ENCODE measurements at places on chromosomes 7 and 10.

DNA sequence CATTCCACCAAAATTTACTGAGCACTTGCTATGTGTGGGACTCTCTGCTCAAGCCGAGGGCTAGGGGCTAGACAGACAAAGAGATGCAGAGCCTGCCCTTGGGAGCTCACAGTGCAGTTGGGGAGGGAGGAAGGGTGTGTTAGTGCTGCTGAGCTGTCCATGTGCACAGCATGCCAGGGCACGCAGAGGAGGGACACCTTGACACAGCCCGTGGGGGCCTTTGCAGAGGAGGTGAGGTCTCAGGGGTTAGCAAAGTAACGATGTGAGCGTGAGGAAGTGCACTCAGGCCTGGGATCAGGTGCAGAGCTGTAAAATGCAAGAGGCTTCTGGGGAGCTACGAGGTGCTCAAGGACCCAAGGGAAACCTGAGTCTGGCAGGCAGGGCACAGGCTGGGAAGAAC, 16.3 kb downstream of the PRKCQ start:
- DNase-seq: no peak

DNA sequence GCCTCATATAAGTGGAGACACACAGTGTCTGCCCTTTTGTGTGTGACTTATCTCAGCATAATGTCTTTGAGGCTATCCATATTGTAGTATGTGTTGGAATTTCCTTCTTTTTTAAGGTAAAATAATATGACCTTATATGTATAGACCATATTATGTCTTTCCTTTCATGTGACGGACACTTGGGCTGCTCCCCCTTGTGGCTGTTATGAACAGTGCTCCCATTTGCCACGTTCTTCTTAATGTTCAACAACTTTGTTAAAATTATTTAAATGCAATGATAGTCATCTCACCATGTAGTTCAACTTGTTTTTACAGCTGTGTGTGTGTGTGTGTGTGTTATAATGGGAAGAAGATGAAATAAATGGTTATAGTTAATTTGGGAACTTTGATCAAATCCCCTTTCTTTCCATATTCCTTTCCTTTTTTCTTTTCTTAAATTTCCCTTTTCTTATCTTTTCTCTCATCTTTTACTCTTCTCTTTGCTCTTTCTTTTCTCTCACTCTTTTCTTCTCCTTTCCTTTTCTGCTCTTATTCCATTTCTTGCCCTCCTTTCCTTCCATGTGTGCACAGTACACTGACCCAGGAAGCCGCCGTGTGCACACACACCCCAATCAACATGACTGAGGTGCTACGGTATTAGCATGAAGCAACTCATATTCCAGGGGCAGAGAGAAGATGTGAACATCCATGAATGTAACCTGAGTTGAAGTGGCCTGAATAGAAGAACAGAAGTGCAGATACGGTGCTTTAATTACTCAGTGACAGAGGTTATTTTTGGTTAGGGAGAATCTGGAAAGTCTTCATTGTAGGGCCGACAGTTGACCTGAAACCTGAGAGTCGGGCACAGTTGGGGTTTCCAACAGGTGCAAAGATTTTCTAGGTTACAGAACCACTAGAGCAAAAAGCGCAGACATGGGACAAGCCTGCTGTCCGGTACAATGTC, 596.6 kb downstream of the SDK1 start:
- DNase-seq: peak; percentile 35

- no peak for DNase-seq
Measured at GRCh38 chr7:65477326-65477725, 103.7 kb downstream of the ZNF92 start.

- DNase-seq: no peak
Measured at GRCh38 chr10:131022369-131022768, 289.2 kb downstream of the TCERG1L start.

DNA sequence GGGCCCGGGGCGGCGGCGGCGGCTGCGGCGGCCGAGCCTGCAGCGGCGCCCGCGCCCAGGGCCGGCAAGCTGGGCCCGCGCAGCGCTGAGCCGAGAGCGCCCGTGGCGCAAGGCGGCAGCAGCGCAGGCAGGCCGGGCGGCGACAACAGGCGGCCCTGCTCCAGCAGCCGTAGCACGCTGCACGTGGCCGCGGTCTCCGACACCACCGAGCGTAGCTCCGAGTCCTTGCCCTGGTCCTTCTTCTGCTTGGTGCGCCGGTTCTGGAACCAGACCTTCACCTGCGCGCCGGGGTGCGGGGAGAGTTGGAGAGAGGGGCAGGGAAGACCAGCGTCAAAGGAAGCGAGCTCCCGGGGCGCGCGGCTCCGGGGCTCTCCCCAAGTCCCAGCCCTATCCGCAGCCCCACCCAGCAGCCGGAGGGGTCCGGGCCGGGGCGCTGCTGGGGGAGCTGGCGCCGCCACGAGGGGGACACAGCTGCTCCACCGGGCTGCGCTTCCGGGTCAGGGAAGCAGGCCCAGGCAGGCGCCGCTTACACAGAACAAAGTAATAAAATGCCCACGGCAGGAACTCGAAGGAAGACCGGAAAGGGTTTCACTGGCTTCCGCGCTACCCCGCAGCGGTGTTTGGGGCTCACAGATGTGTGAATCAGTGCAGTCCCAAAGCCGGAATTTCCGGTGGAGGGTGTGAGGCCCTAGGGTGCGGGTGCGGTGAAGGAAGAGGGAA, 3.6 kb downstream of the VAX1 start:
- no peak for DNase-seq

- no peak for DNase-seq
Measured at GRCh38 chr7:95531605-95532219, 46.0 kb downstream of the ASB4 start.

- DNase-seq: no peak
Measured at GRCh38 chr10:6763423-6763822, 183.3 kb upstream of the PRKCQ start.

DNA sequence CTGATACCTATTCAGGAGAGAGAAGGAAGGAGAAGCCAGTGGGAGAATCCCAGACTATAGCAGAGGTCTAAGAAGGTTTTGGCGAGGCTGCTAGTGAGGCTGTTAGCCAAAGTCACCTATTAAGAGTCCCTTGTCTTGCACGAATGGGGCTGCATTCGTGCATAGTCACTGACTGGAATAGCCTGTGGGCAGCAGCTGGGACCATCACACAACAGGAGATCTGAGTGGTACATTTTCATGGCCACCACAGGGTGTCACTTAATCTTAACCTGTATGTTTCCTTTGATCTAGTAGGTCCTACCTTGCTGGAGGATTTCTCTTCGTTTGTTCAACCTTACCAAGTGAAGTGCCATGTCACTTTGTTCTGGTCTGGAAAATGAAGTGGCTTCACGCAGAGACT, 319.9 kb downstream of the BMPER start:
- DNase-seq: no peak

DNA sequence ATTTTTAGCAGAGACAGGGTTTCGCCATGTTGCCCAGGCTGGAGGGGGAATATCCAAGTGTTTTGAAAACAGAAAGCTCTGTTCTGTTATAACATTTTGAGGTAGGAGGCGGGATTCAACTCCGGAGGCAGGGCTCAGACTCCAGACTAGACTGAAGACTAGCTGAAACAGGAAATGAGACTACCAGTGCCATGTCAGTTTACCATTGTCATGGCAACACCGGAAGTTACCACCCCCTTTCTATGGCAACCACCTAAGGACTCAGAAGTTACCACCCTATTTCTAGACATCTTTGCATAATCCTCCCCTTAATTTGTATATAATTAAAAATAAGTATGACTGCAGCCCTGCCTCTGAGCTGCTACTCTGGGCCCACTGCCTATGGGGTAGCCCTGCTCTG, 1069.1 kb upstream of the AUTS2 start:
- no peak for DNase-seq

- no peak for DNase-seq
Measured at GRCh38 chr10:30207485-30208052, 141.5 kb downstream of the MTPAP start.

GRCh38 chr7:30173058-30173897, 38.5 kb downstream of the MTURN start:
- DNase-seq: no peak

DNA sequence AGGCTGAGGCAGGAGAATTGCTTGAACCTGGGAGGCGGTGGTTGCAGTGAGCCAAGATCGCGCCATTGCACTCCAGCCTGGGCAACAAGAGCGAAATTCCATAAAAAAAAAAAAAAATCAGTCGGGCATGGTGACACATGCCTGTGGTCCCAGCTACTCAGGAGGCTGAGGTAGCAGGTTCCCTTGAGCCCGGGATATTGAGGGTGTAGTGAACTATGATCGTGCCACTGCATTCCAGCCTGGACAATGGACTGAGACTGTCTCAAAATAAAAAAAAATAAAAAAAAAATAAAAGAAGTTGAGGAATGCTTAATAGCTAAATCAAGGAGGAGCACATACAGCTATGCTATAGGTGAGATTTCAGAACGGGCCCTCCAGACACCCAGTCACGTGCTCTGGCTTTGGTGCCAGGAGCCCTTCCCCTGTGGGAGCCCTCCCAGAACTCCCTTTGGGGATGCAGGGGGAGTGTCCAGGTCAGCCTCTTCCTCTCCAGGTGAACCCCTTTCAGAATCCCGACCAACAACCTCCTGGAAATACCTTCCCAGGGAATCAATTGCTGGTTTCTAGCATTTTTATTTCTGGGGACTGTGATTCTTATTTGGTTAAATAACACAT, 42.9 kb upstream of the CTBP2 start:
- no peak for DNase-seq

- DNase-seq: no peak
Measured at GRCh38 chr7:155483868-155484325, 26.0 kb downstream of the EN2 start.

DNA sequence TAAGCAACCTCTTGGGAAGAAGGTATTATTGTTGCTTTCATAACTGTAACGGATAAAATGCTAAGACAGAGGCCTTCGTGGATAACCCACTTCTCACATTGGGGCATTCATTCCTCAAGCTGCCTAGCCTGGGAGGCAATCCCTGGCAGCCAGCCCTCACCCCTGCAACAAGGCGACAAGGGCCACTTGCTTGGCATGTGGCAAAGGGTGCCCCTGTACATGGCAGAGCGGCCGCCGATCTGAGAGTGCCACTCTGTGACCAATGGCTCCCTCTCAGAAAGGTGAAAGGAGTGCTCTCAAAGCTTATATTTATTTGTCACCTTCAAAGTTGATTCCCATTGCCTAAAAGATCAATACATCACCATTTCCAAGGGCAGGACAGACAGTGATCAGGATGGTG, 31.9 kb downstream of the EBF3 start:
- DNase-seq: no peak

GRCh38 chr10:69749178-69750010, 52.3 kb upstream of the COL13A1 start:
- no peak for DNase-seq

- DNase-seq: no peak
Measured at GRCh38 chr10:69684981-69685353, 54.9 kb downstream of the FAM241B start.

DNA sequence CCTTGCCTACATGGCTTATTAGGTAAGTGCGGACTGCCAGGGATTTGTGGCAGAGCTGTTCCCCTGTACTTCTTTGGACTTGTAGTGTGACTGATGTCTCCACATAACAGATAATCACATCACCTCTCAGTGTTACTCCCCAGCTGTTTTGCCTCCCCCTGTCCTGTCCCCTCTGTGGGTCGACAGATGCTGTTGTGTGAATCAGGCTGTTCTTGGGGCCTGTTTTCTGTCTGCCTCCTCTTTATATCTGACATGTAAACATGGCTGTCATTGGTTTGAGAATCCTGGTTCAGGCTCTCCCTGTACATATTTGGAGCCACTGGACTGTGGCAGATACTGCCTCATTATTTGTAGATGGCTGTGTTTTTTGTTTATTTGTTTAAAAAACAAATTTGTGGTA, 22.7 kb downstream of the CCNY start:
- no peak for DNase-seq

DNA sequence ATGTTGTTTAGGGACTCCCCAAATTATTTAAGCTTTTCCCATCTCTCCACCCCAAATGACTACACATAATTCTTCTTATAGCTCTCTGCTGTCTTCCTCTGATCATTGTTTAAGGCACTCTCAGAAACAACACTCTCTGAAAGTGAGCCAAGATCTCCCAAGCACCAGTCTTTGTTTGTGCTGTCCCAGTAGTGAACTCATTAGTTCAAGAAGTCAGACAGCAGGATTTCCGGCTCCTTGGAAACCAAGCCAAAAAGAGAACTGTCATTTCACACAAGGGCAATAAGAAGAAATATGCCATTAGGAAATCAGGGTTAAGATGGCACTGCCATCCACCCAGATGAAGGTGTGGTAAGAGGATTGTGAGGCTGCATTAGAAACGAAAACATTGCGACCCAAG, 83.1 kb downstream of the FZD1 start:
- DNase-seq: no peak

DNA sequence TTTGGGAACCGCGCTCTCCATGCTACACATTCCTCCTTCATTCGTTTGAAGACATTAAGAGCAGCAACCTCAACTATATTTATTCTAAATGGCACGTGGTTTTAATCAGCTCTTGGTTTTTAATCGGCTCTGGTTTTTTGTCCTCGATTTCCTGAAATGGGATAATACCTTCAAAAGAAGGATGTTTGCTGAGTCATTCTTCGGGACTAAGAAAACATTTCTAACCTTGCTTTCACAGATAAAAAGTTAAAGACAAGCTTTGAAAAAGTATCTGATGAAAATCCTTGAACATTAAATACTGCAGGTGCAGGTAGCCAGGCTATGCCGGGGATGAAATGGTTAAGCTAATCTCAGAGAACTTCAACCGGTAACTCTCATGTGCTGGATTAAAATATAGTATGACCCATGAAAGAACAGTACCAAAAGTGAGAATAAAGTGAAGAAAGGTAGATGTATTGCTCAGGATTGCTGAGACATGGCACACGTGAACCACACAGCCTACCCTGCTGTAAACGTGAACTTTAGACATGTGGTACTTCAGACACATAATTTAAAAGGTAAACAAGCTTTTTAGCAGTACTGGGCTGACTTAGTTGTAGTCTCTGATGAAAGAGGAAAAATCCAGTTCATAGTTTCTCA, 89.1 kb downstream of the PTPRN2 start:
- no peak for DNase-seq

DNA sequence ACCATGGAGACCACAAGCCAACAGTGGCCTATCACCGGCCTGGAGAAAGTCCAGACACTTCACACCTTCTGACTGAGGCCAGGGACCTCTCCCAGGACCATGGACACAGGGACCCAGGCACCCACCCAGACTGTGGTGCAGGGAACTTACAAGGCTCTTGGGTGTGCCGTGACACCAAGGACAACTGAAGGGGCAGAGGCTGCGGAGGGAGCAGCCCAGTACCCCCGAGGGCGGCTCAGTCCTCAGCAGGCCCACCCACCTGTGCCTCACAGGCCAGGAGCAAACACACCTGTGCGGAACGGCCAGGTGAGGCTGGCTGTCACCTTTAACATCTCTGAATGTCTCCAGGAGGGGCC, 182.3 kb downstream of the MAD1L1 start:
- DNase-seq: no peak

- DNase-seq: no peak
Measured at GRCh38 chr10:101560298-101561067, 27.6 kb downstream of the POLL start.

GRCh38 chr10:74078037-74078436, 72.6 kb downstream of the AP3M1 start:
- DNase-seq: peak; percentile 65

DNA sequence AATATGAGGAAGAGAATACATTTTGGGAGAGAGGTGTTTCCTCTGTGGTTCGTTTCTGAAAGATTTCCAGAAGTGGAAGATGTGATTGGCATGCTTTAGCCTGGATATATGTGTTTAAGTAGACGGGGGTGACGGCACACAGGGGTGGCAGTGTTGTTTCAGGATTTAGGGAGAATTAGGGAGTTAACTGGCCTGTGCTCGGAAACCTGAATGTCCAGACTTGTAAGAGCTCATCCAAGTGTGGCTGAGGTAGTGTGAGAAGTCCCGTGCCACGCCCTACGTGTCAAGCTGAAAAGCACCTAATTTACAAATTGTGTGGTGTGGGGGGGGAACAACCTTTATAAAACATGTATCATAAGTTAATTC, 1.1 kb downstream of the RALA start:
- DNase-seq: peak; percentile 25

Data from activated naive CD8-positive, alpha-beta T cell treated with anti-CD3 and anti-CD28 coated beads, Interleukin-2, amount 50 U/mL, for 24 hours (primary cell).